ENCODE measurements at places on chromosomes 7 and 10. TPM values are rescaled to one million over a fixed set of nuclear protein-coding genes. Genes with fewer than 3 reads are reported as not detected.

- no peak for DNase-seq
These were observed 24.0 kb upstream of the NPS start for GRCh38 chr10:127524908-127525665.

DNA sequence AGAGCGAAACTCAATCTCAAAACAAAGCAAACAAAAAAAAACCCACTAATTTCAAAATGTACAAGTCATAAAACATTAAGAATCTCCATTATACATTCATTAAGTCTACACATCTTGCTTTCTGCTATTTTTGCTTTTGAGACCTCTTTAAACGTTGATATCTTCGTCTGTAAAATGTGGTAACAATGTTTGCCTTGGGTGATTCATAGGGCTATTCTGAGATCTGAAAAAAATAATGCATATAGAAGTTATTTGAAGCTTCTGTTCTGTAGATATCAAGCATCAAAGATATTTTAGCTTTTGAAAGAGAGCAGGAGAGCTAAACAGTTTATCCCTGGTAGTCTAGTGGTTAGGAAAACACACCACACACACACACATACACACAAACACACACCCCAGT is 158.1 kb upstream of the PLXDC2 start:
- DNase-seq = no peak

DNA sequence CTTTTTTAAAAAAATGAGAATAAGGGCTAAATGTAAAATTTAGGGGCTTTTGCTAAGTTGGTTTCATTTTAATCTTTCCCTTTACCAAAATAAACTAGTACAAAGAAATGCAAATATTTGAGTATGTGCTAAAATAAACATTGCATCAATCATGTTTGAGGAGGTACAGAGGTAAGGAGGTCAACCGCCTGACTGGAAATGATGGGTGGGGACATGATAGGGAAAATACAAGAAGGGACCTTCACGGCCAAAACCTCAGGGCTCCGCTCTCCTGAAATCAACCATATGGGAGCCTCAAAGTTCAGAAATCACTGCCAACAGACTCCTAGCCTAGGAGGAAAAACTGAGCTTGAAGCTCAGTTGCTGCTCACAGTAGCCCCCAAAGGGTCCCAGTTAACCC is 207.6 kb downstream of the AHR start:
- DNase-seq = no peak

DNA sequence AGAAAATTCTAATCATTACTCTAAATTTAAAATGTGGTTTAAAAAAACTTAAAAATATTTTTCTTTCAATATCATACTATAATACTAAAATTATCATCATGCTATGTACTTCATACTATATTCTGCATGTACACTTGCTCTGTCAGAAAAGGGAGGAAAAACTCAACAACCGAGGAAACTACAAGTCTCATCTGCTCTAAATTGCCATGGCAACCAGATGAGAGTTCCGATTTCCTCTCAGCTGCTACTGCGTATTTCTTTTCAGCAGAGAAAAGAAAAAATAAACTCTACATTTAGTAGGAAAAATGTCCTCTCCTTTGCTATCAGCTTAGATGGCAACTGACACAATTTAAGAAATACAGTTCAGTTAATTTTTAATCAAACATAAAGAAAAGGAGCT is 178.9 kb downstream of the SRPK2 start:
- DNase-seq = no peak

DNA sequence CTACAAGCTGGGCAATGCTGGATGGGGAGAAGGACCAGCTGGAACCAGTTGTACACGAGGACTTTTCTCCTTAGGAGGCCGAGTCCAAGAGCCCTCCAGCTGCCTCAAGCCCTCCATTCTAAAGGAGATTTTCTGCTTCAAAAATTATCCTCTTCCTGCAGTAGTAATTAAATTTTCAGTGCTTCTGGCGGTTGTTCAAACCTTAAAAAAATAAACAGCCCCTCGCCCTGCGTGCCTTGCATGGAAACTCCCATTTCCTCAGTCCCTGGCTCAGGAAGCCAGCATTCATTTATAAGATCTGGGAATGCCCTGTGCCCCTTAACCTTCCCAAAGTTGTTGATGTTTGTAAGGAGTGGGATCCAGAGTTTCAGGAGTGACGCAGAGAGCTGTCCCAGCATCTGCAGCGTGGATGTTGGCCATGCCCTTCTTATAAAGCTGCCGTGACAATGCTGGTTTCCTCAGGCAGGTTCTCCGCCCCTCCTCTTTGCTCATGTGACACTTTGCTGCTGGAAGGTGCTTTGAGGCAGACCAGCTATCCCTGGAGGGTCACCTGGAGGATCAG is 24.0 kb upstream of the ACTR3B start:
- no peak for DNase-seq

DNA sequence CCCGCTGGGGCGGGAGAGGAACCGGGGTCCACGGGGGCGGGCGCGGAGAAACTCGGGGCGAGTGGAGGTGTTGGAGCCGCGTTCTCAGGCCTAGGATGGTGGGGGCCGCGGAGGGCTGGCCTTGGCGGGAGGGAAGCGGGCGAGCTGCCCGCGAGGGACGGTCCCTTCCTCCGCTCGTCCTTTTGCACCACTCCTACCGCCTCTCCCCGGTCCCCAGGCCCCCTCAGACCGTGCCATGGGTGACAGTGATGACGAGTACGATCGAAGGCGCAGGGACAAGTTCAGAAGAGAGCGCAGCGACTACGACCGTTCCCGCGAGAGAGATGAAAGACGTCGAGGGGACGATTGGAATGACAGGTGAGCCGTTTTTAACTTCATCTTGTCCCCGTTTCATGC is 451 bp downstream of the SRRT start:
- DNase-seq = peak; percentile 67

- no peak for DNase-seq
These were observed 251.5 kb downstream of the TRIL start for GRCh38 chr7:28706584-28706983.

- DNase-seq = no peak
These were observed 123.5 kb downstream of the SORBS1 start for GRCh38 chr10:95437669-95438068.

GRCh38 chr7:18241543-18242231 is 214.0 kb upstream of the PRPS1L1 start:
- DNase-seq = no peak

DGKI gene
- 7.0 TPM for total RNA-seq

SH2D4B gene
- total RNA-seq = 0.12 TPM

MYL10 gene
- total RNA-seq = not detected

ABLIM1 gene
- 119 TPM for total RNA-seq

STEAP2 gene
- not detected for total RNA-seq

CTTNBP2 gene
- total RNA-seq = not detected

FBXL13 gene
- total RNA-seq = 0.63 TPM

All from activated CD4-positive, alpha-beta memory T cell treated with anti-CD3 and anti-CD28 coated beads for 36 hours (primary cell).